ENCODE measurements at places on chromosomes 1 and 21.
A peak's percentile ranks its signal among the peaks of the same experiment; 100 is the strongest.

GRCh38 chr1:160781914-160782689, 13.9 kb upstream of the LY9 start:
- no peak for DNase-seq

GRCh38 chr21:36104317-36105300, 30.3 kb upstream of the CBR3 start:
- DNase-seq, result peak; percentile 67

GRCh38 chr1:246959944-246960693, 28.4 kb upstream of the AHCTF1 start:
- DNase-seq, result peak; percentile 91

GRCh38 chr1:194535369-194535768, 1349.0 kb upstream of the B3GALT2 start:
- no peak for DNase-seq

DNA sequence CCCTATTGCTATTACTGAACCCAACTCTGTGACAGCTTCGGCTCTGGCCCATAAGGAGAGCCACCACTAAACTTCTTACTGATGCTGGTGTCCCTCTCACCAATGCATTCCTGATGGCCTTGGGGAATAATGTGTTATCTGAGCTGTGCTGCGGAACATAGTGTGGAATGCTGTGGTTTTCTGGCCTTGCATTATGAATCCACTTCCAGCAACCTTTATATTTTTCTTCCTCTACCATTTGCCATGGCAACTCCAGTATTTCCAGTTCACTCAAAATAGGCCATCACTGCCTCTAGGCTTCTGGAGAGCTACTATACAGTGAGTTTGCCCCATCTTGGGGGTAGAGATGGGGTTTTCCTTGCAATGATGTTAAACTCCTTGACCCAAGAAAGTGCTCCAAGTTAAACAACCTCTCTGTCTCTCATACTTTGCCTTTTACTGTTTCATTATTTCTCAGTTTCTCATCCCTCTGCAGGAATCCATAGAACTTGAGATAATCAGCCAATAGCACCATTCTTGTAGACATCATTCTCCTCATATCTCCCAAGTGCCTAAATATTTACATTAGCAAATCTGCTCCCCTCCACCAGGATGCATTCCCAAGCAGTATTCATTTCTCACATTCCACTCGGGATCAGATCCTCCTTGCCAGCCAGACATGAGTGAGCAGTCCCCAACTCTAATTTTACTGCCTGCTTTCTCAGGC, 11.1 kb upstream of the RAVER2 start:
- no peak for DNase-seq

- DNase-seq, result no peak
Measured at GRCh38 chr1:148308832-148309458, 156.9 kb upstream of the NBPF11 start.

DNA sequence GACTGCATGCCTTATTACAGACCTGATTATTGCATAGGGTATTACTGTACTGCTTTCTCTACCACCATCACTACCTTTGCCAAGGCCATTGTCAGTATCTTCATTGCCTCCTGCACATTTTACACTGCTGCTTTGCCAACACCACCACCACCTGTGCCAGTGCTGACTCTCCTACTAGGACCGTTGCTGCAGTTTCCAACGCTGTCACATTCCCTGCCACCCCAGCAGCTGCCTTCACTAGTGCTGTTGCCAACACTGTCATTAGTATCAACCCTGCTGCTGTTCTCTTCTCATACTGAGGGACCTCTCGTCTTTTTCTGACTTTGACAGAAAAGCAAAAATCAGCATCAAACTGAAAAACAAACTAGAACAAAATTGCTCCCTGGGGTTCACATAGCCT, 394.9 kb upstream of the B3GALT2 start:
- no peak for DNase-seq

- no peak for DNase-seq
Measured at GRCh38 chr1:156226116-156226538, 13.3 kb downstream of the PMF1 start.

DNA sequence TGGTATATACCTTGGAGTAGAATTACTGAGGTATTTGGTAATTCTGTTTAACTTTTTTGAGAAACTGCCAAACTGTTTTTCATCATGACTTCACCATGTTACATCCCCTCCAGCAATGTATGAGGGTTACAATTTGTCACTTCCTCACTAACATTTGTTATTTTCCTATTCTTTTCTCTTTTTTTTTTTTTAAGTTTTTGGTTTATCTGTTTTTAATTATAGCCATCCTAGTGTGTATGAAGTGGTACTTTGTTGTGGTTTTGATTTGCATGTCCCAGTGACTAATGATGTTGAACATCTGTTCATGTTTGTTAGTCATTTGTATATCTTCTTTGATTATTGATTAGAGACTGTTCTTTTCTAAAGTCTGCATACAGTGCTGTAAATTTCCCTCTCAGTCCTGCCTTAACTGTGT, 147.3 kb downstream of the HS2ST1 start:
- DNase-seq, result no peak

DNA sequence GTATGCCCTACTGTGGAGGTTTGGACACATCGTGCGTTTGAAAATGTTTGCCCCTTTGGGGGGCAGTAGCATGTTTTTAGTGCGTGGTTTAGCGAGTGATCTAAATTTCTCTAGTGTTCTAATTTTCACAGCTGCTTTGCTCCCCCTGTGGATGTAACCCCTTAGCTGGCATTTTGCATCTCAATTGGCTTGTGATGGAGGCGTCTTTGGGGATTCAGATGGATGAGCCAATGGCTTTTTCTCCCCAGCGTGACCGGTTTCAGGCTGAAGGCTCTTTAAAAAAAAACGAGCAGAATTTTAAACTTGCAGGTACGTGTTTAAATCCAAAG, 836 bp downstream of the CDC7 start:
- no peak for DNase-seq

- no peak for DNase-seq
Measured at GRCh38 chr1:161921990-161922389, 101.7 kb downstream of the OLFML2B start.

DNA sequence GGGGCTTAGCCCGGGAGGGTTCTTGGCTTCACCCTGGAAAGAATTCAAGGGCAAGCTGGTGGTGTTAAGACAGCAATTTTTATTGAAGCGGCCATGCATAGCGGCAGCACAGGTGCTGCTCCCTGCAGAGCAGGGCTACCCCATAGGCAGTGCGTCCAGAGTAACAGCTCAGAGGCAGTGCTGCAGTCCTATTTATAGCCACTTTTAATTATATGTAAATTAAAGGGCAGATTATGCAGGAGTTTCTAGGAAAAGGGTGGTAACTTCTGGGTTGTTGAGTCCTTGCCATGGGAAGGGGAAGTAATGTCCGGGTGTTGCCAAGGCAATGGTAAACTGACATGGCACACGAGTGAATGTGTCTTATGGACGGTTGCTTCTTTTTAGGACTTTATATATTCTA, 57.0 kb downstream of the VPS26C start:
- DNase-seq, result no peak

DNA sequence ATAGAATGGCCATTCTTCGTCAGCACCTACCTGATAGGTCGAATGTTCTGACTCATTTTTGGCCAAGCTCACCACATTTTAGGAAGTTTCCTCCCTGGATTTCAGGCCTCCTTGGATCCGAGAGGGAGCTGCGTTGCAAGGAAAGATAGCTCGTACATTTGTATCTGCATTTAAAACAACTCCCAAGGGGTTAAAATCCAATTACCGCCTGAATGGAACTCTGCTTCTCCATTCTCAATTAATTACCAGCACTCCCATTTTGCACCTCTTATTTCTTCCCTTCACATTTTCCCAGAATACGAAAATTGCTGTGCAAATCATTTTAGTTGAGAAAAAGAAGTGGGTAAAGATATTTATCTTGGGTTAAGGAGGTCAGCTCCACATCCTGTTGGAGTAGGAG, 610.7 kb downstream of the NPHP4 start:
- no peak for DNase-seq

DNA sequence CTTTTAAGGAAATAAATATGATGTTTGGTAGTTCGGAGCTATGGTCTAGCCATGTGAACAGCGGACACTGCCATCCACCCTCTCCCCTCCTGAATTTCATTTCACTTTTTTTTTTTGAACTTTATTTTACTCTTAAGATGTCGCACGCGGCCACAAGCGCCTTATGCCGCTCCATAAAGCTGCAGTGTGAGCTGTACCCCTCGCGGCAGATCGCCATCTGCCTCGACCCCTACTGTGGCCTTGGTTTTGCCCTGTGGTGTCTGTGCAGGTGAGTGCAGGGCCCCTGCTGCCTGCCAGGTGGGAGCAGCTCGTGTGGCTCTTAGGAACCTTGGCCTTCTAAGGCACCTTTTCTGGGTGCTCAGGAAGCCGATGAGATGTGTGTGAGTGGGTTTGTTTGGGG, 48.1 kb downstream of the S100B start:
- no peak for DNase-seq

- no peak for DNase-seq
Measured at GRCh38 chr21:28480470-28480869, 512.2 kb downstream of the LTN1 start.

- DNase-seq, result no peak
Measured at GRCh38 chr1:147651466-147651865, 18.9 kb downstream of the ACP6 start.

DNA sequence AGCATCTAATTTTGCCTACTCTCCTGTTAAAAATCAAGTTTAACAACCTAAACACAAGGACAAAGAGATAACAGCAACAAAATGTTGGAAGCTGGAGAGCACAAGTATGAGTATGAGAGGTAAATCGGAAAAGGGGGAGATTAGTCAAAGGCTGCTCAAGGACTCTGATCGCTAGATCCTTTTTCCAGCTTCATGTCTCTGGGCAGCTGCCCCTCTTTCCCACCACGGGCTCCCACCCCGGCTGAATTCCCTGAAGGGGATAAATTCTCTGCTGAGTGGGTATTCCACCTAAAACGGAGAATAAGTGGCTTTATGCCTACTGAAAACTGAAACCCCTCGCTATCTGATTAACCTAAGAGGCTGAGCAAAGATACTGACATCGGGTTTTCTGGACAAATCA, 696 bp upstream of the CTBS start:
- no peak for DNase-seq

- no peak for DNase-seq
Measured at GRCh38 chr1:93628681-93629080, 53.0 kb downstream of the BCAR3 start.

- DNase-seq, result no peak
Measured at GRCh38 chr1:11727119-11727518, 8.8 kb upstream of the AGTRAP start.

- no peak for DNase-seq
Measured at GRCh38 chr1:158248771-158249170, 5.5 kb upstream of the CD1A start.

DNA sequence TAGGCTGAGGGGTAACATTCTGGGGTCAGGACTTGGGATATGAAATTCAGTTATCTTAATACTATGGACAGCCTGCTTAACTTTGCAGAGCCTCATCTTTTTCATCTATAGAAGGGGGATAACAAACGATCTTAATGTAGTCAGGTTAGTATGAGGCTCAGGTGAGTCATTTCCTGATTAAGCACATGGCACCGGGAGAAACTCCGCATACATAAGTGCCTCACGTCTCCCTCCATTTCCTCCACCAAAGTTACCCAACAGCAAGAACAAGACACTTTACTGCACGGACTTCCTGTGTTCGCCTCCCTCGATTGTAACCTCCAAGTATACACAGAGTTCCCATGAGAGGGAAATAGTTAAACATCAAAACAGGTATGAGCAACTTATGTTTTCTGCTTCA, 112.7 kb upstream of the COA6 start:
- peak; percentile 38 for DNase-seq

GRCh38 chr21:34670220-34670961, 1.6 kb downstream of the CLIC6 start:
- DNase-seq, result no peak

GRCh38 chr1:67937651-67938050, 104.4 kb upstream of the GNG12 start:
- DNase-seq, result no peak

- DNase-seq, result no peak
Measured at GRCh38 chr1:14745001-14745720, 146.7 kb downstream of the KAZN start.

DNA sequence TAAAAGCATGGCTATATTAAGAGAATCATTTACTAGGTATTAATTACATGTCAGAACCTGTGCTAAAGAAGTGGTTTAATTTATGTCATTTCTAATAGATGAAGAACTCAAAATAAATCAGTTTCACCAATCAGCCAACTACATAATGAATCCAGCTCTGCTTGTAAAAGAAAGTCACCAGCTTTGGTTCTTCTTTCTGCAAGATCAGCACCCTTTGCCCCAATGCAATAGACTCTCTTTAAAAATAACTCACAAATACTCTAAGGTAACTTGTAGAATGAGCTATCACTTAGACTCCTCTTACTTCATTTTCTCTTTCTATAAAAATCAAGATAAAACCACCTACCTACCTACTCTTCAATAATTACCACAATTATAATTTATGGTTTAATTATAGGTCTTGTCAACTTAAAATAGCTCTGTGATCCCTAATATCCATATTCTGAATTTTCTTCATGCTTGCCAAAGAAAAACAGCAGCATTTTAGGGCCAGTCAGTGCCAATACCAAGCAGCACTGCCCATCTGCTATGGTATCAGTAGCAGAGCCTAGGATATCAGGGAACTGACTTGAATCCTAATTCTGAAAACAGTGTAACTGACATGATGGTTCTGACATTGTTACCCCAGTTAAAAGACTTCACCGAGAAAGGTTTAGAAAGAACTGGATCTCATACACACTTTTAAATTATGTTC, 11.3 kb downstream of the SLC19A2 start:
- DNase-seq, result no peak

- no peak for DNase-seq
Measured at GRCh38 chr1:200082329-200082728, 54.8 kb downstream of the NR5A2 start.

Data from bone marrow (tissue), 2 donors.